Stimulated activated CD8-positive, alpha-beta memory T cell treated with anti-CD3 and anti-CD28 coated beads, Interleukin-4, amount 100 ng/mL, for 4 hours (primary cell): ENCODE measurements at places on chromosomes 5 and 9.
A peak's percentile ranks its signal among the peaks of the same experiment; 100 is the strongest.

DNA sequence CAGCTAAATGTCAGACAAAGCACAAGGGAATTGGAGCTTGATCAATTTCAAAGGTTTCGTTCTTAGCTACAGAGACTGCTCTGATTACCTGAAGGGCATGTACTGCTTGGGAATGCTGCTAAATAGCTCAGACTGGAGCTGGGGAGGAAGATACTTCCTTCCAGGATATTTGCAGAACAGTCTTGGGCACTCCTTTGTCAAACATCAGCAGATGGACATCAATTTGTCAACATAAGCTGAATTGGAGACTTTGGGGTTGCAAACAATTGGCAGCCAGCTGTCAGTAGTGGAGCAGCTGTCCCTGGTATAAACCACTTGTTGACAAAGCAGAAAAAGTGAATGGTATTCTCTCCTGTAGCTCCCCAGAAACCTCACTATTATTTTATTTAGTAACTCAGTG is 182.0 kb downstream of the CCDC192 start:
- DNase-seq: no peak

DNA sequence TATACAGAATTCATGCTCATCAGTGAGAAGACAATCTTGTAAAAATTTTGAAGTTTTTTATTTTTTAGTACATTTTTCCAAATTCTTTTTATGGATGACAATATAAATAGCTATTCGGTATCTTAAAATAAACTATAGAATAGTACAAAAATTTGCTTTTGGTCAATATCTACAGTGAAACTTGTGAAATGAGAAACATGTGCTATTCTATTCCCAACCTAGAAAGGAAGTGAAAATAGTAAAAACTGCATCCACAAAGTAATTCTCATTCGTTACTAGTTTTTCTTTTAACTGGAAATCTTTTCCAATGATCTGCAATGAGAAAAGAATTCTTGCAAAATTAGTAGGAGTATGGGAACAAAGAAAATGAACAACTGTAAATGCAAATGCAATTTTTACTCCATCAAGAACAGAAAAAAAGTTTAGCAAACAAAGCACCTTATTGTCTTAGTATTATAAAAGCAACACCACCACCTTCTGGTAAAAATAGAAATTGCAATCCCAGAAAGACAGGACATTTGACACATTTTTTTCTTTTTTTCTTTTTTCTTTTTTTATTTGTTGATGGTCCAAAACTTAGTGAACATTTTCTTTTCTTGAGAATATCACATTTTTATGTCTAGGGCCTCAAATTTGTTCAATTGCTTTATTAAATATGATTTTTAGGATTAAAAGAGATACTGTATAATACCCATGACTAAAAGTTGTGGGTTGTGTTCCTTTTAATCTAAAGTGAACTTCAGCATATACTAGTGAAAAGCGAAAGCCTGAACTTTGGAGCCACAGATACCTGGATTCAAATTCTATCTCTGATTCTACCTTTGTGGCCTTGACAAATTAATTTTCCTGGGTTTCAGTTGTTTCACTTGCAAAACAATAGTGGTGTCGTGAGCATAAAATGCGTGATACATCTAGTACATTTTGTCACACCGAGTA is 72.3 kb downstream of the SLCO4C1 start:
- no peak for DNase-seq

DNA sequence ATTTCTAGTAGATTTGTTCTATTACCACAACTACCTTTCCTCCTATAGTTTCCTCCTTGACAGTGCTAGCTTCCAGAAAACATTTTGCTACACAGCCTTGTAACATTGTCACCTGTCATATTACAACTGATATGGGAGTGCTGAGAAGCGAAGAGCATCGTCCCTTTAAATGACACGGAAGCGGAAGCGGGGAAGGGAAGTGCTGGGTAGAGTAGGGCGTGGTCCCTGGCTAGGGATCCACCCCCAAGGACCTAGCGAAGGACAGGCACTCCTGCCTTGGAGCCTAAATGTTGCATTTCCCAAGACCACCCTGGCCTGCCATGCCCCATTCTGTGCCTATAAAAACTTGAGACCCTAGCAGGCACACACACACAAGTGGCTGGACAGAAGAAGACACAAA is 57.4 kb upstream of the RANBP6 start:
- no peak for DNase-seq

DNA sequence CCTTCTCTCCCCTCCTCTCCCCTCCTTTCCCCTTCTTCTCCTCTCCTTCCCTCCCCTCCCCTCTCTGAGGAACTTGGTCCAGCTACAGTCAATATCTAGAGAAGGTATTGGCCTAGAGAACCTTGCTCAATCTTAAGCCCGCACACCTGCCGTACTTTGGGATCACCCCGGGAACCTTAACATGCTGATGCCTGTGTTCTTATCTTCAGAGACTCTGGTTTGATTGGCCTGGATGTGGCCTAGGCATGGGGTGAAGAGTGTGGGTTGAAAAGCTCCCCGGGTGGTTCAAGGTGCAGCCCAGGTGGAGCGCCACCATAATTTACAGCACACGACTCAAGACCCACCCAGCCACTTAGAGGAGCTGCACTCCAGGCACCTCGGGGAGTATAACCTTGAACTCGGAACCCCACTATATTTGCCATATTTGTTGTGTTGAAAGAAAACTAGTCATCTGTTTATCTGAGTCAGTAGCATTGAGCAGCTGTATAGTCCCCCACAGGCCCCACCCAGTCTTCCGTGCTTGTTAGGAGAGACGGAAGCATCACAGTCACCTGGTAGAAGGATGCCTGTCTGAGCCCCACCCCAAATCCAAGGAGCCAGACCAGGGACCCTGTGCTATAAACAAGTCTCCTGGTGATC is 14.4 kb upstream of the PHF19 start:
- DNase-seq: no peak

GRCh38 chr9:75504721-75505120 is 385.8 kb upstream of the PCSK5 start:
- DNase-seq: no peak

GRCh38 chr5:60196385-60197113 is 303.0 kb upstream of the PDE4D start:
- DNase-seq: no peak

GRCh38 chr5:57094753-57095683 is 78.8 kb upstream of the GPBP1 start:
- no peak for DNase-seq

DNA sequence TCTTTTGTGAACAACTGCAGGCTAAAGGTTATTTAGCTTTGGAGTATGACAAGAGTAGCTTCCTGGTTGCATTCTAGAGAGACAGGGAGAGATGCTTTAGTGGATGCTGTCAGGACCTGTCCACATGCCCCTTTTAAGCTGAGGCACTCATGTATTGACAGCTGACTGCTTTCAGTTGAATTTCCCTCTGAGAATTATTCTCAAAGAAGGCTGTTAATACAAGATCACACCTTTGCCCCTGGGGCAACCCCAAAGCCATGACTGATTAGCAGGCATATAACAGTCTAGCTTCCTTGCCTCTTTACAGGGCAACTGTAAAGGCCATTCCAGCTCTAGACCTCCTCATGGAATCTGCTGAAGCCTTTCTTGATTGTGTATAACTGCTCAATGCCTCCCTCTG is 117.6 kb upstream of the ATP10B start:
- DNase-seq: no peak

- DNase-seq: no peak
Observed at GRCh38 chr9:120697448-120697847, 16.8 kb downstream of the MEGF9 start.

DNA sequence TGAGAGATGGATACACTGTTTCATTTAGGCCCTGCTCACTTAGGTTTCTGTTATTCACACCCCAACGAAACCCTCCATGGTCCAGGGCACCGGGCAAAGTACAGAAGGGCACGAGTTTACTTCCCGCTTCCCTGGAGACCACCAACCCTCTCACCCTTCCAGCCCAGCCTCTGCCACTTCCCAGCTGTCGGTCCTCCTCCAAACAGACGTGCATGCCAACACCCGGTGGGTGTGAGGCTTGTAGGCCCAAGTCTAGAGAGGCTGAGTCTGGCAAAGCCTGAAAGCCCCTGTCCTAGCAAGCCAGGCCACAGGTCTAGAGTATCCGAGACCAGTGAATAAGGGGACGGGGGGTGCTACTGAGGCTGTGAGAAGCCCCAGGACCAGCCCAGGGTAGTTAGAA is 7.1 kb upstream of the FGFR4 start:
- DNase-seq: no peak

GRCh38 chr9:94663640-94664039 is 24.3 kb upstream of the FBP1 start:
- DNase-seq: no peak

DNA sequence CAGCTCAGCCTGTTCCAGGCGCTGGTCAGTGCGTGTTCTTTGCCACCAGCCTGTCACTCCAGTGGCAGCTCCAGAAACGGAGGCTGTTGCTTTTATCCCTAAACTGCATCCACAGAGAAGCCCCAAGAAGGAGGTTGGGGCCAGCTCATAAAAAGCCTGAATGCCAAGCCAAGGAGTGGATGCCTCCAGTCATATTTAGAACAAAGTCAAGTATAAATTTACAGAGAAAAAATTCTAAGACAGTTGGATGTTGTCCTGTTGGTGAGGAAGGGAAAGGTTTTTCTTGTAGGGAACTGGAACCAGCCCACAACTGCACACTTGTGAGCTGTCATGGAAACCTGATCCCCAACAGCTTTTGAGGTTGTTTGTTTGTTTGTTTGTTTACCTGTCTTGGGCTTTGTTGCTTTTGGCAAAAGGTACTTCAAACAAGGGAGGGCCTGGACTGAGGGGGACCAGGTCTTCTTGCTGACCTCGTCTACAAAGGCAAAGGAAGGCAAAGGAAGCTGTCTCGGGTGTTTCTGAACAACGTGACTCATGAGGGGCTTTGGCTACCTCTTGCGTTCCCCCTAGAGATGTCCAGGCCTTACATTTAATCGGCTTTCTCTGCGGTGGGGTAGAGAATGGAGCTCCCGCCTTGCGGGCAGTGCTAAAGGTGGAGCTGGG is 36.7 kb downstream of the OLFML2A start:
- DNase-seq: no peak

- peak; percentile 47 for DNase-seq
Observed at GRCh38 chr5:175652741-175653663, 4.9 kb upstream of the HRH2 start.

- DNase-seq: no peak
Observed at GRCh38 chr9:109421026-109421970, 76.8 kb downstream of the PTPN3 start.

DNA sequence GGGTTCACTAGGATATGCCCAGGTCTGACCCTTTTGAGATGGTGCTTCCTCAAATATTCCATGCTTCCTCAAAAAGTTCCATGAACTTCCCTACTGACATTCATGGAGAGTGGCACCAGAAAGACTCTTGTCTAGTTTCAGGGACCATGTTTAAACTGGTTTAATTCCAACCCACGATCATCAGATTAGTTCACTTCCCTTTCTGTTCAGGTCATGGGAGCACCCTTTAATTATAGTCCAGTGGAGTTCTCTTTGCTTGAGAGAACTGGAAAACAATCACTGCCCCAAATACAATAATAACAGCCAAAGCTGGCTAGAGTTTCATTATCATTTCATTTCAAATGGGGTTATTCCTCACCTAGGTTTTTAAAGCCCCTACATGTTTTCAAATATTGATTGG is 9.7 kb upstream of the ERBIN start:
- DNase-seq: no peak

- no peak for DNase-seq
Observed at GRCh38 chr5:135593141-135593540, 14.3 kb upstream of the CXCL14 start.

DNA sequence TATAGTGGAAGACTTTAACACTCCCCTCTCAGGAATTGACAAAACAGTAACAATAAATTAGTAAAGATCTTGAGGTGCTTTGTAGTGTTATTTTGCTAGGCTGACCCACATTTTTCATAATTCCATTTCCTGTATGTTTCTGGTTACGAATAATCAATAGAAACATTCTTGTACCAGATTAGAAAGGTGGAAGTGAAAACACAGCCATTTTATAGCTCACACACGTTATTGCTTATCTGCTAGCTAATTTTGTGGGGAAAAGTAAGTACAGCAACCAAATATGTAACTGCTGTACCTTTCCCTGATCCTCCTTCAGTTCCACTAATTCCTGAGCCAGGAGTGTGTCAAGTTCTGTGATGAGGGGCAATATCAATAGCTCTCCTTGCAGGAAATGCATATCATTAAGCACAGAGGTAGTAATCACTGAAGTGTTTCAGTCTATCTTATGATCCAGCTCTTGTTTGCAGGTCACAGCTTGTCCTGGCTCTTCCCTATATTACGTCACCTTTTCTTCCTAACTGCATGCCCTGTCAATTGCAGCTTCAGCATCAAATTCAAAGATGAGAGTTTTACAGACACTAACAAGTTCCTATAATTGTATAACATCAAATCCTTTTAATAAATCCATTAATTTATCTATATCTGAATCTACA is 59.4 kb downstream of the MINAR2 start:
- no peak for DNase-seq

- no peak for DNase-seq
Observed at GRCh38 chr9:128244837-128245231, 31.0 kb downstream of the GOLGA2 start.

DNA sequence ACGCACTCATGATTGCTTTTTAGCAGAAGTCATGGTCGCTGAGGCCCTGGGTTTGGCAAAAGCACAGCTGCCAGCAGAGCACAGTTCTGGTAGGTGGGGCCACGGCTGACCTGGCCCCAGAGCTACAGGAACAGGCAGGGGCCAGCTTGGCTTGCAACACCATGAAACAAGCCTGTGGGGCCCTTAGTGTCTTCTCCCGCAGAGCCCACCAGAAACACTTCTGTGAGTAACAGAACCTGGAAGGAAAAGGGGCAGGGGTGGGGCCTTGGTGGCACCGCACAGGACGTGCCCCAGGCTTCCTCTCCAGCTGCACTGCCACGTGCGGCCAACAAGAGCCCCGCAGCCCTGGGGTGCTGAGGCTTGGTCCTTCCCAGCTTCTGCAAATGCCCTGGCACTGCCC is 4.8 kb downstream of the ASB6 start:
- no peak for DNase-seq

- no peak for DNase-seq
Observed at GRCh38 chr5:132439521-132440089, 51.0 kb downstream of the IRF1 start.

DNA sequence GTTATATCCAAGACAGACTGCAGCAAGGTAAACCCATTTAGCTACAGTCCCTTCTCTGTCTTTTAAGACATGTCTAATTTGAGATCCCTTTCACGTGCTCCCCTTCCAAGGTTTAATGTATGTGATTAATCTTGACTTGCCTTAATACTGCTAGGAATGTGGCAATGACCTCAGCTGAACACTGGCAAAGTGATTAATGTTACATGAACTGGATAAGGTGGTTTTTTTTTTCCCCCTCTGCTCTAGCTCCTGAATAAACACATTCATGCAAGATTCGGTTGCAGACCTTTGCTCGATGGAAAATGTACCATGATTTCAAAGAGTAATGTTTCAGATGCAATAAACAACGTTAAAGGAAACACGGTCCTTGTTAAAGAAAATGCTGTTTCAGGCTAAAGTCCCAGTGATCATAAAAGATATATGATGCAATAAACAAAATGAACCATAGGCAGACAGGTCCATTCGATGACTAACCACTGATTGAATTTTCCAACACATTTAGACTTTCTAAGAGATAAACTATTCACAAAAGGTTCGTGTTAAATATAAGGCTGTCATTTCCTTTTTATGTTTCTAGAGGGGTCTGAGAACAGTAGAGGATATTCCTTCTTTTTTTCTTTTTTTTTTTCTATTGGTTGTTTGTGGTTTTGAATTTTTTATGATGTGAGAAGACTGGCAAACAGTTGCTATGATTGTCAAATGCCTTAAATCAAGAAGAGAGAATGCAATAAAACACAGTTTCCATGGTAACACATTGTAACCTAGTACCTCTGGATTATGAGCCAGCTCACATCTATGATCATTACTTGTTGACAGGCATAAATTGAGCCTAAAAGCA is 44.7 kb upstream of the ZNF608 start:
- DNase-seq: no peak

- no peak for DNase-seq
Observed at GRCh38 chr9:18438300-18438925, 35.5 kb upstream of the ADAMTSL1 start.
